ENCODE measurements at places on chromosomes 1 and 21.

- peak; percentile 81 for DNase-seq
Observed at GRCh38 chr1:93847811-93848288, 31.2 kb downstream of the DNTTIP2 start.

GRCh38 chr1:55402142-55402541 is 187.0 kb upstream of the USP24 start:
- peak; percentile 84 for DNase-seq

- DNase-seq, result no peak
Observed at GRCh38 chr1:230702934-230703678, 10.8 kb downstream of the AGT start.

DNA sequence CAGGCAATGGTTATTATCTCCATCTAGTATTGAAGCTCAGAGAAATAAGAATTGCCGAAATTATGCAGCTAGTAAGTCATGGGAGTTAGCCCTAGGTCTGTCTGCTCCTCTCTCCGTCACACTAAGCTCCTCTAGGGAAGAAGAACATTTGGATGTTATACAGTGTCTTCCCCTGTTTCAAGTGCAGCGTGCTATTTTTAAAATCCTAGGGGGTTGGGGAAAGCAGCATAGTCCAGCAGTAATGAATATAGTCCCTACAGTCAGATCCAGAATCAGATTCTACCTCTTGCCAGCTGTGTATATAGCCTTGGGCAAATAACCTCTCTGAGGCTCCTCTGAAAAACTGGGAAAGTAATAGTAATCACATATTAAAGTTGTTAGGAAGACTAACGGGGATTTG is 44.5 kb upstream of the OSBPL9 start:
- no peak for DNase-seq

DNA sequence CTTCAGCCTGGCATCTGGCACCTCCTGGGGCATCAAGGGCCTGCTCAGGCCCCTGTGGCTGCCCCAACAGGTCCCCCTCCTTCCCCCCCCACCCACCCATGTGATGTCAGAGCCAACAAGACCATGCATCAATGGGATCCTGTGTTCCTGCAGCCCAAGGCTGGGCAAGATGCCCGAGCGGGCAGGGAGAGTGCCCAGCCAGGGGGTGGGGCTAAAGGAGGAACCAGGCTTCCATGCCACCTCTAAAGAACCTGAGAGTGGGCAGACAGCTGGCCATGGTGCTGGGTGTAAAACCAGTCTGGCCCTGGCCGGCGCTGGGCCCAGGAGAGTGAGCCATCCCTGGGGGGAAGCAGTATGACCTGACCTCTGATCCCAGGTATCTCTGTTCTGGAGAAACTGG is 7.6 kb downstream of the COL16A1 start:
- DNase-seq, result no peak

DNA sequence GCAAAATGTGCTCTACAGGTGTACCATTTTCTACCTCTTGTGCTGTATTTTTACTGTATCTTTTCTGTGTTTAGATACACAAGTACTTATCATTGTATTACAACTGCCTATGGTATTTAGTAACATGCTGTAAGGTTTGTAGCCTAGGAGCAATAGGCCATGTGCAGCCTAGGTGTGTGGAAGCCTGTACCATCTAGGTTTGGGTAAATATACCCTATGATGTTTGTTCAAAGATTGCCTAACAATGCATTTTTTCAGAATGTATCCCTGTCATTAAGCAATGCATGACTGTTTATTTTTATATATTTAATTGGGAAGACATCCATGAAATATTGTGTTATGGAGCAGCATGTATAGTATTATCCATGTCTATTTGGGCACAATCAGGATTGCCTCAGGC is 11.0 kb downstream of the ETV3L start:
- DNase-seq, result no peak

DNA sequence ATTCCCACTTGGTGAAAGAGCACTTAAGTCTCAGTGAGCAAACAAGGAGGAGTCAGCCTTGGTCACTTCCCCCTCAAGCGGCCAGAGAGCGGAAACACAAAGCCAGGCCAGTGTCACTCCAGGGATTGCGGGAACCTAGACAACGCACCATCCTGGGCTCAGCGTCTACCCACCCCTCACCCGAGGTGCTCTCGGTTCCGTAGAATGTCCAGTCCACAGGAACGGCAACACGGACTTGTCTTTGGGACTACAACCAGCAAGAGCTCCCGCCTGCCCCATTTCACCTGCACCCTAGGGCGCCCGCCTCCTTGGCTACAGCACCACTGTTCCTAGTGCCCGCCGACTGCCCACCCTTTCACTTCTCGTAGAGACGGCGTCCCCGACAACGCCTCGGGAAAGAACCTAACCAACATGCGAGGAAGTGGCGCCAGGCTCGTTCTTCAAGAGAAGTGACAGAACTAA is 509 bp downstream of the GDAP2 start:
- peak; percentile 42 for DNase-seq

GRCh38 chr1:208438112-208438699 is 194.0 kb upstream of the PLXNA2 start:
- peak; percentile 49 for DNase-seq

- no peak for DNase-seq
Observed at GRCh38 chr1:9420835-9421532, 118.3 kb upstream of the SLC25A33 start.

DNA sequence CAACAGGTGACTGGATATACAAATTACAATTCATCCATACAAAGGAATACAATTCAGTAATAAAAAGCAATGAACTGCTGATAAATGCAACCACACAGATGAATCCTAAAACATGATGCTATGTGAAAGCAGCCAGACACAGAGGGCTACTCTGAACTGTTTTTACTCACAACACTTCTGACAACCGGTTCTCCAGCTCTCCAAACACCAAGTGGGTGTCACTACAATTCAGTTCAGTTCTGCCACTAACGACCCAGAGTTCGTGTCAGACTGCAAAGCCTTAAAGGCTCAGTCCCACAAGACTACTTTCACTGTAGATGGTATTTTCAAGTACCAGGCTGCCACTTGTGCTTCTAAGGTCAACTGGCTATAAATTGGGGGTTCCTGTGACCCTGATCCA is 119.4 kb downstream of the SLC16A1 start:
- no peak for DNase-seq

GRCh38 chr1:22380024-22380785 is 71.4 kb upstream of the ZBTB40 start:
- peak; percentile 85 for DNase-seq

- no peak for DNase-seq
Observed at GRCh38 chr1:202155478-202156021, 4.9 kb downstream of the PTPN7 start.

DNA sequence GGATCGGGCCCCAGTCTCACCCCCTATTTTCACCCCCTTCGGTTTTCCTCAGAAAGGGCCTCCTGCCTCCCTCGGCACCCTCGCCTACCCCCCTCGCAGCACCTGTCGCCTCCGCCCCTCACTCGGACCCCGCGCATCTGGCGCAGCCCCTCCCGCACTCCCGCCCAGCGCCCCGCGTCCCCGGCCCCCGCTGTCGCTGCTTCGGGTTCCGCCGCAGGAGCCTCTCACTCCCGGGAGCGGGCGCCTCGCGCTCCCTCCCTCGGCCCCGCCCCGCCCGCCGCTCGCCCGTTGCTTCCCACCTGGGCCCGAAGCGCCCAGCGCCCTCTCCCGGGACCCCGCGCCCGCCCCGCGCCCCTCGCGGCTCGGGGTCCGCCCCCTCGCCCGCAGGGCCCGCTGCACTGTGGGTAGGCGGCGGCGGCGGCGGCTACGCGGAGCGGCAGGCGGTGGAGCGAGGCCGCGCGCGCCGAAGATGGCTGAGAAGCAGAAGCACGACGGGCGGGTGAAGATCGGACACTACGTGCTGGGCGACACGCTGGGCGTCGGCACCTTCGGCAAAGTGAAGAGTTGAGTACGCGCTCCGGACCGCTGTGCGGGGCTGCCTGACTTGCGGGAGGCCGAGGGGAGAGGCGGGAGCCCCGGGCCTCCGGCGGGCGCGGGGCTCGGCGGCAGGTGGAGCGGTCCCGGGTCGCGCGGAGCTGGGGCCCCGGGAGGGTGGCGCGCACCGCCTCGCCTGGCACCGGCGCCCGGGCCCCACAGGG is at the start of gene PRKAA2:
Gene PRKAA2, plus strand, starts transcription at position 396 of the 758 bp plus-strand sequence. Its CDS starts 74 bp downstream, at position 470.
- DNase-seq, result peak; percentile 45

DNA sequence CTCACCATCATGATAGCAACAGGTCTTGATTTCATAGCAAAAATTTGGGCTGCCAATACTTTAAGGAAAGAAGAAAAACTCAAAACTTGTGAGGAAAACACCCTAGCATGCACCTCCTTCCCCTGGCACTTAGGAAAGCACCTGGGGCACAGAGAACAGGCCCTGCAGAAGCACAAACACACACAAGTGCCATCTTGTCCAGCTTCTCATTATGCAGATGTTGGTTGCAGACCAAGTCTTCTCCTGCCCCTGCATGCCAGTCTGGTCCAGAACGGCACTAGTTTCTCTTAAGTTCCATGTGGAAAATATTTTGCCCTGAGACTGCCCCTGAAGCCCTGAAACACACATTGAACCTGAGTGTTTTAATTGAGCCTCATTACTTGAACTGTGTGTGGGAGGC is 6.3 kb upstream of the ETV3 start:
- DNase-seq, result no peak

DNA sequence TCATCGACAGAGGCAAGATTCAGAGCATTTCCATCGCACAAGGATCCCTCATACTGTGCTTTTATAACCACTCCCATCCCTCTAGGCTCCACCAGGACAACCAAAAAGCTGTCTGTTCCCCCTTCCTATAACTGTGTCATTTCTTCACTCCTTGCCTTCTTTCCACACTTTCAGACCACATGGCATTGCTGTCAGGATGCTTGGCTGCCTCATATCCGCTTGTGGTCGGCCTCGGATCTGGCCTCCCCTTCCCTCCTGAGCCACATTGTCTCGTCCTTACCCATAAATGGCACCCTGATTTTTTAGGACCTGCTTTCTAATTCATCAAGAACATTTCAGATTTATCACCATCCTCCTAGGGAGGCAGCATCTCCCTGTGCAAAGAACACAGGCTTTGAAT is 80.5 kb downstream of the HIVEP3 start:
- DNase-seq, result no peak

DNA sequence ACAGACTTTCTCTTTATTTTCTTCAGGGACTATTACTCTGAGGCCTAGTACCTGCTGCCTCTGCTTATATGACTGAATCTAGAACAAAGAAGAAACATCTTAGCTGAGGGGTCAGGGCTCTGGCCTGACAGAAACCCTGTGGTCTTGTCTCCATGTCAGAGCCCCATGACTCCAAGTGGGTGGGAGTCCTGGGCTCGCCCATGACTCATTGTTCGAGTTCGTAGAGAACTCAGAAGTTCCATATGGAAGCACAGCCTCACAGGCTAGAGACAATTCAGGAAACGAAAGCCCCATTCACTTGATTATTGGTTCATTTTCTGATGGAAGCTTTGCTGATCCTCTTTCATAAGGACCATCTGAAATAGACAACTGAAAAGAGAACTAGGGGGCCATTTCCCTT is 73.2 kb downstream of the CD58 start:
- peak; percentile 54 for DNase-seq

- DNase-seq, result peak; percentile 7
Observed at GRCh38 chr1:110462964-110463363, 12.0 kb downstream of the PROK1 start.

DNA sequence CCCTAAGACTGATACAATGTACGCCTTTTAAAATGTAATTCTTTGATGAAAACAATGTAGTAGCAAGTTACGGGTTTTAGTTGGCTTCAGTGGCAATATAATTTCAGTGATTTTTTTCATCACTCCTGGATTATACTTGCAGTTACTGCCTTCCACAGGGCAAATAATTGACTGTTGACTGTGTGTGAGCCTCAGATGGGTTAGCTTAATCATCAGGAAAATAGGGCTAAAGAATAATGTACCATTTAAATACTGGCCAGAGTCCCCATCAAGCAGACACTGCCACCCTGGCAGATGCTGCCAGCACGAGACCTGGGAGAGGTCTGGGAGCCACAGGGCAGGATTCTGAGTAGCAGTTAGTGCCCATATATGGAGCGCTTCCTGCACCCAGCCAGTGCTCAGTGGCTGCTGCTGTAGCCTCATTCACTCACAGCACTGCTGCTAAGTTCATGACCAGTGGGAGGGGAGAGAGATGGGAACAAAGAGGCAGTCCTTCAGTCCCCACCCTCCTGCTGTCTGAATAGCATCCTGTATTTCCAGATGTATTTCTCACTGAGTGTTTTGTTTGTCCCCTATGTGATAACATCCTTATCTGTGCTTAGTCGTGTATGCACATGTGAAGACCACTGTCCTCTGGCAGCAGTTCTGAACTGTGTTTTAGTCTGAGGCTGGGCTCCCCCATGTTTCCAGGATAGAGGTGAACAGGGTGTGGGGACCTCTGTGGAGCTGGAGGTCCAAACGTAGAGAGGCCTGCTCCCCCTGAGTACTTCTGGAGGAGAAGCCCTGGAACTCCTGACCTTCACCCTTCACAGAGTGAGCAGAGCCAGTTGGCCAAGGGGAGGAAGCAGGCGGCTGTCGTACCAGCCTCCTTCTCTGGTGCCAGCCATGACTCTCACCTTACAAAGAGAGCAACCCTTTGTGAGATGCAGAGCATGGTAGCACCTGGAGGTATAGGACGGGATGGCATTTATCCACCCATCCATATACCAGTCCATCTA is 80.4 kb downstream of the ADARB1 start:
- peak; percentile 93 for DNase-seq

DNA sequence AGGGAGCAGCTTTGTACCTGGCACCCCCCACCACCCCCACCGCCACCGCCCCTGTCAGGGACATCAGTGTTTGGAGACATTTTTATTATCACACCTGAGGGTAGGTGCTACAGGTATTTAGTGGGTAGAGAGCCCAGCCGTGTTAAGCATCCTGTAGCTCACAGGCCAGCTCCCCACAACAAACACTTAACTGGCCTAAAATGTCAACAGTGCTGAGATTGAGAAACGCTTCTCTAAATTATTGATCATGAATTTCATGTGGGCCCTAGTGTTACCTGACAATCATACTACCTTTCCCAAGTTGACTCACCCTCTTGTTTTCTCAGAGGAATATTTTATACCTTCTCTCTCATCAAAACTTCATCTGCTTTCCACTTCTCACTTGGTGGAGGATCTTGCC is 21.4 kb downstream of the ELF3 start:
- no peak for DNase-seq

DNA sequence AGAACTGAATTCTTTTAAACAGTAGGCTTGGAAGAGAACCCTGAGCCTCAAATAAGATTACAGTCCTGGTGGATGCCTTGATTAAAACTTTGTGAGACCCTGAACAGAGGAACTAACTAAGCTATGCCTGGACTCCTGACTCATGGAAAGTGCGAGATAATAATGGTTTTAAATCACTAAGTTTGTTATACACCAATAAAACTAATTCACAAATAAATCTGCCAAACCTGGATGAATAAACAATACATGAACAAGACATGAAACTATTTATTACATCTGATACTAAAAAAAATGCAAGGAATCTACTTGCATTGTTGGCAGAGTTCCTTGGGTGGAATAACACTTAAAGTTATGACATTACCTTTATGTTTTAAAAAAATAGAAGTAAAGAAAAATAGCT is 118.4 kb downstream of the PIGK start:
- DNase-seq, result peak; percentile 8

DNA sequence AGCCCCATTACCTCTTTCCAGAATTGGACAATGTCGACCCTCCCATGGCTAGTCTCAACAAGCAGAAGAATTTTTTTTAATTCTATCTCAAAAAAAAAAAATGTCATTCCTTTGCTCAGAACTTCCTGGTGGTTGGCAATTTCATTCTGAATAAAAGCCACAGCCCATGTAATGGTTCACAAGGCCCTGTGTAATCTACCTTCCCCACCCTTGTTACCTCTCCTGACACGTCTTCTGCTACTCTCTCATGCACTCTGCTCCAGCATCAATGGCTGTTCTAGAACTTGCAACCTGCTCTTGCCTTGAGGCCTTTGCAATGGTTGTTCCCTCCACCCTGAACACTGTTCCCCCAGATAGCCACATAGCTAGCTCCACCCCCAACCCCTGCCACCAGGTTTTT is 25.4 kb downstream of the NUAK2 start:
- DNase-seq, result no peak

- DNase-seq, result peak; percentile 56
Observed at GRCh38 chr1:192580351-192580962, 4.9 kb downstream of the RGS1 start.

Data from fibroblast of skin of scalp (primary cell).